Stimulated activated naive CD8-positive, alpha-beta T cell treated with anti-CD3 and anti-CD28 coated beads, Interleukin-15, amount 100 ng/mL, for 72 hours (primary cell): ENCODE measurements at places on chromosomes 7 and 10.

GRCh38 chr10:124230635-124231167 lies 137.3 kb upstream of the CHST15 start:
- DNase-seq: no peak

DNA sequence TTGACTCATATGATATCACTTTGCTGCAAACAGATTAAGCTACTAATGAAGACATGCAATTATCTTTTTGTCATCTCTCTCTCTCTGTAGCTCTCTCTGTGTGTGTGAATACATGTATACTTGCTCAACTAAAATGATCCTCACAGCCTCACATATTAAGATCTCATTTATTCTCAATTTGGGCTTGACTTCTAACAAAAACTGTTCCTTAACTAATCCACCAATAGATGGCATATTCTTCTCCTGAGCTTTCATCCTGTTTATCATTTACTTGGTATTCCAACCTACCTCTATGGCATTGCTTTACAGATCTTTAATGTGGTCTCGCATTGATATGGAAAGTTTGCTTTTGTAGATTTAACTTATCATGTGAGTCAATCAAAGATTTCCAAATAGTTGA lies 540.4 kb downstream of the CNTNAP2 start:
- no peak for DNase-seq

DNA sequence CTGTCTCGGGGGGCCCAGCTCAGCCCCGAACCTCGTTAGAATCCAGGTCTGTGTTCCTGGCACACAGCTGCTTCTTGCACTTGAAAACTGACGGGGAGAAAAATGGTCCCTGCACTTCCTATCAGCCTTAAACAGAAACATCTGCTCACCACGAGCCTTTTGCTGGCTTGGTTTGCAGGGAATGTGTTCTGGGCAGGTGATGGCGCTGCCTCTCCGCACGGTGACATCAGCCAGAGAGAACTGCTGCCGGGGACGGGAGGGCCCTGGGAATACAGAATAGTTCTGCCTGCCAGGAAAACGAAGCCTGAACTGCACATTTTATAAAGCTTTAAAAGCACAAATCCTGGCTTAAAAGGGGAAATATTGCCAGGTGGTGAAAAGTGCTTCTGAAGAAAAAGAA lies 622.5 kb downstream of the TYW1 start:
- no peak for DNase-seq

GRCh38 chr10:18397906-18398305 lies 253.5 kb downstream of the NSUN6 start:
- no peak for DNase-seq

- no peak for DNase-seq
Observed at GRCh38 chr10:37777056-37777455, 80.4 kb downstream of the ZNF248 start.

- no peak for DNase-seq
Observed at GRCh38 chr7:151389096-151389767, 20.6 kb downstream of the WDR86 start.
